Activated CD4-positive, alpha-beta T cell treated with anti-CD3 and anti-CD28 coated beads, Interleukin-2, amount 50 U/mL, for 4 hours (primary cell): ENCODE measurements at places on chromosomes 11 and 22.

DNA sequence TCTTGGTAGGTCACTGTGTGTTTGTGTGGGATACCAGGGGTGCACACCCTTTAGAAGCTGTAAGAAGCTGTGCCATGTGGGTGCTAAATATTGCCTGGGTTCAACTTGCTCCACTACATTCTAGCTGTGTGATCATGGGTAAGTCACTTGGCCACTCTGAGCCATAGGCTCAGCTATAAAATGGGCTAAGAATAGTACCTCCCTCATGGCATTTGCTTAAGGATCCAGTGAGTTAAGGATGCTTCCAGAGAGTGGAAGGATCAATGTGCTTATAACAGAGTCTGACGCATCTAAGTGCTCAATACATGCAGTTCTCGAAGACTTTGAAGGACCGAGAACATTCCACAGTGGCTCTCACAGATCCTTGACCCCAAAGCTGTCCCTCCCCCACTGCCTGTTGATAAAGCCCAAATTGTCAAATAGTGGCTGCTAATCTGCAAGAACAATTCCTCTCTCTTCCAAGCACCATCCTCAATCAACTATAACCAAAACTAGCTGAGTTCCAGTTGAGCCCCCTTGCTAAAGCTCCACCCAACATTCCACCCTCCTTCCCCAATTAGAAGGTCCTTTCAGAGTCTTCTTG, 13.2 kb upstream of the TMPRSS6 start:
- DNase-seq: no peak

DNA sequence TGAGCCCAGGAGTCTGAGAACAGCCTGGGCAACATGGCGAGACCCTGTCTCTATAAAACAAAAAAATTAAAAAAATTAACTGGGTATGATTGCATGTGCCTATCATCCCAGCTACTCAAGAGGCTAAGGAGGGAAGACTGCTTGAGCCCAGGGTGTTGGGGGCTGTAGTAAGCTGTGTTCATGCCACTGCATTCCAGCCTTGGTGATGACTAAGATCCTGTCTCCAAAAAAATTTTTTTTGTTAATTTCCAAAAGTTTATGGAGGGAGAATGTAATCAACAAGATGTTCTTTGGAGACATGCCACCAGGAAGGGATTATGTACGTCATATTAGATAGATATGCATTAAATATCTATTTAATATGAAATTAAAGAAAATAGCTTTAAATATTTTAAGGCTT, 267.5 kb downstream of the SBF2 start:
- no peak for DNase-seq

GRCh38 chr11:79957702-79958101, 516.9 kb upstream of the TENM4 start:
- no peak for DNase-seq

DNA sequence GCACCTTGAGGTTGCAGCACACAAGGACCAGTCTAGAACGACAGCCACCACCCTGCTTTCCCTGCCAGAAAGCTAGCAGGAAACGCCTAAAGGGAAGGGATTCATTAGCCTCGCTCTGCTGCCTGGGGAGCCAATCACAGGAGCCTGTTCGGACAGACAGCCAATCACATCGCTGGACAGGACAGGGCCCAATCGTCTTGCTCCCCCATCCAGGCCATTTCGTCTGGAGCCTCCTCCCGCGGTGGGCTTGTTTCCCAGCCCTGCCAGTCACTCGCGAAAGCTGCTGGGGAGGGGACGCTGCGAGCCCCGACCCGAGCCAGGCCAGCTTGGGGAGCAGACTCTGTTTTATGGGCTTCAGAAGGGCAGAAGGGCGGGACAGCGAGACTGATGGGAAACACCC, 79.8 kb upstream of the NCAM1 start:
- no peak for DNase-seq

GRCh38 chr11:125289419-125290098, 125.0 kb downstream of the PKNOX2 start:
- no peak for DNase-seq
